ENCODE measurements at places on chromosomes 13 and 19.

- DNase-seq: no peak
Measured at GRCh38 chr19:33815380-33816340, 19.0 kb downstream of the KCTD15 start.

GRCh38 chr13:113129921-113130750 lies 7.5 kb downstream of the F10 start:
- DNase-seq: no peak

- no peak for DNase-seq
Measured at GRCh38 chr19:58387338-58388174, 487 bp downstream of the RPS5 start.

GRCh38 chr13:67223024-67223423 lies 7.1 kb downstream of the PCDH9 start:
- no peak for DNase-seq

GRCh38 chr19:48568345-48568886 lies 16.4 kb downstream of the SULT2B1 start:
- no peak for DNase-seq

- no peak for DNase-seq
Measured at GRCh38 chr19:30690935-30691818, 319.0 kb downstream of the ZNF536 start.

GRCh38 chr13:29081036-29081435 lies 260.9 kb downstream of the MTUS2 start:
- no peak for DNase-seq

DNA sequence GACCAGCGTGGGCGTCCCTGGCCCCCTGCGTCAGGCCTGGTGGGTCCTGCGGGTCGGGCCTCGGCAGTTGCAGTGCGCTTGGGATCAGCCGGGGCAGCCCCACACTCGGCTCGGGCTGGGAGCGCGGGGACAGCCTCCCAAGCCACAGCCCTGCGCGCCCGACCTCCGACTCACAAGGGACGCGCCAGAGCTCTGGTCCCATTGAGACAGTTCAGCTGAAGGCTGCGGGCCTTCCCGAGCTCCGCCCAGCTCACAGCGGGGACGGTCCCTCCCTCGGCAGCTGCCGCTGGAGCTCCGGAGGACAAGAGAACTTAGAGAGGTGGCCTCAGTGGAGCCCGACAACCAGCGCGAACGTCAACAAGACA lies 45.7 kb upstream of the ZNF730 start:
- no peak for DNase-seq

DNA sequence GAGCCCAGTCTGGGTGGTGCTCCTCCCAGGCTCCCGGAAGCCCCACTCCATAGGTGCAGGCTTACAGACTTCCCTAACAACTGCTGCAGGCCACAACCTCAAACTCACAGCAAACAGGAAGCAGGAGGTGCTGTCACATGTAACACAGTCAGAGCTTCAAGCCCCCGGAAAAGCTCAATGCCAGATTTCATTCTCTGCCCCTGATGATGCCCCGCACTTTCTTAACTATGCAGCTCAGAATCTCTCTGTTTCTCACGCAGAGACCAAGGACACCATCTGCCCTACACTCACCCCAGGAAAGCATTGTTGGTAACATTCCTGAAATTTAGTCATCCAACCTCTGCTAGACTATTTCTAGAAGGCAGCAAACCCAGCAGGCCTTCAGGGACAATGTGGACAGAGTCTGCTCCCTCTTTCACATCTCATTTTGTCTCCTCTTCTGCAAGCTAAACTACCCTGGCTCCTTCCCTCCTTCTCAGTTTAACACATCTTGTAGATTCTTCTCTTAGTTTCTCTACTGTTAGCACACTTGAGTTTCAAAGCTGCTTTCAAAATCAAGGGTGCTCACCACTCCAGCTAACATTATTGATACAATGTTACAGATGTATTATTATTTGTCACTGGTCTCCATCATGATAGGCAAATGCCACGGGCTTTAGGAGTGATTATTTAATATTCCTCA lies 162.5 kb downstream of the KCTD12 start:
- no peak for DNase-seq

GRCh38 chr19:6888967-6889366 lies 1.6 kb downstream of the ADGRE1 start:
- DNase-seq: no peak

- DNase-seq: no peak
Measured at GRCh38 chr19:5918463-5919079, 4.5 kb downstream of the CAPS start.

DNA sequence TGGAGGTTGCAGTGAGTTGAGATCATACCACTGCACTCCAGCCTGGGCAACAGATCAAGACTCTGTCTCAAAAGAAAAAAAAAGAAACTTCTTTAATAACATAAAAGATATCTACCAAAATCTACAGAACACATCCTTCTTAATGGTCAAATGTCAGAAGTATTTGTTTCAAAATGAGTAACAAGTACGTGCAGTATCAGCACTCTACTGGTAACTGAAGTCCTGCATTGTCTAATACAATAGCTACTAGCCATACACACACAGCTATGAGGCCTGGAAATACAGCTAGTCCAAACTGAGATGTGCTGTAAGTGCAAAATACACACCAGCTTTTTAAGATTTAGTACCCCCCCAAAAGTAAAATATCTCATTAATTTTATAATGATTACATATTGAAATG lies 88.1 kb downstream of the TSC22D1 start:
- no peak for DNase-seq

DNA sequence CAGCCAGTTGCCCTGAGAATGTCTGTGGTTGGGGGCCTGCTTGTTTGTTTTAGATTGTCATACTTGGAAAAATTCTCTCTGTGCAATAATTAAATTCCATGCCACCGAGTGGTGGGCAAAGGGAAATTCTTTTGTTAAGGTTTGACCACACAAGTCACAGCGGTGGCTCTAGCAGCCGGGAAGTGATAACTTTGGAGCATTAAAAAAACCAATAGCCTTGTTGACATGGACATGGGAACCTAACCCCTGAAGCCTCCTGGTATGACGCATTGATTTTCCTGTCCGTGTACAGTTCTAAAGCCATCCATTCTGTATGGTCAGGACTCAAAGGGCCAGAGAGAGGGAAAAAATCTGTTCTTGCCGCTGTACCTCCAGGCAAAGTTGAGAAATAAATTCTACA lies 384.9 kb upstream of the ZNF507 start:
- DNase-seq: no peak

- DNase-seq: no peak
Measured at GRCh38 chr19:32861596-32861995, 8.0 kb downstream of the SLC7A9 start.

GRCh38 chr19:37990362-37990761 lies 83.4 kb downstream of the SIPA1L3 start:
- no peak for DNase-seq

GRCh38 chr19:12464769-12465168 lies 19.8 kb downstream of the ZNF709 start:
- no peak for DNase-seq

DNA sequence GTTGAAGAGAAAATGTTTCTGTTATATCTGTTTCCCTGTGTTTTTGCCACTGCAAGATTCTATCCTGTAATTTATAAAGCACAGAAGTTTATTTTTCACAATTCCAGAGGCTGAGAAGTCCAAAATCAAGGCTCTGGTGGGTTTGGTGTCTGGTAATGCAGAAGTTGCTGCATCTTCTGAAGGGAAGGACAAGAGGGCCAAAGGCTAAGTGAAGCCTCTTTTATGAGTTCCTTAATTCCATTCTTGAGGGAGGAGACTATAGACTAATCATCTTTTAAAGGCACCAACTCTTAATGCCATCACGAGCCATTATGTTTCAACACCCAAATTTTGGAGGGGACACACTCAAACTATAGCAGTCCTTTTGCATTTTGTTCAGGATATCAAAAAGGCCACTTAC lies 34.1 kb upstream of the WDFY2 start:
- no peak for DNase-seq

GRCh38 chr19:47503130-47503825 lies 11.6 kb downstream of the NAPA start:
- no peak for DNase-seq

DNA sequence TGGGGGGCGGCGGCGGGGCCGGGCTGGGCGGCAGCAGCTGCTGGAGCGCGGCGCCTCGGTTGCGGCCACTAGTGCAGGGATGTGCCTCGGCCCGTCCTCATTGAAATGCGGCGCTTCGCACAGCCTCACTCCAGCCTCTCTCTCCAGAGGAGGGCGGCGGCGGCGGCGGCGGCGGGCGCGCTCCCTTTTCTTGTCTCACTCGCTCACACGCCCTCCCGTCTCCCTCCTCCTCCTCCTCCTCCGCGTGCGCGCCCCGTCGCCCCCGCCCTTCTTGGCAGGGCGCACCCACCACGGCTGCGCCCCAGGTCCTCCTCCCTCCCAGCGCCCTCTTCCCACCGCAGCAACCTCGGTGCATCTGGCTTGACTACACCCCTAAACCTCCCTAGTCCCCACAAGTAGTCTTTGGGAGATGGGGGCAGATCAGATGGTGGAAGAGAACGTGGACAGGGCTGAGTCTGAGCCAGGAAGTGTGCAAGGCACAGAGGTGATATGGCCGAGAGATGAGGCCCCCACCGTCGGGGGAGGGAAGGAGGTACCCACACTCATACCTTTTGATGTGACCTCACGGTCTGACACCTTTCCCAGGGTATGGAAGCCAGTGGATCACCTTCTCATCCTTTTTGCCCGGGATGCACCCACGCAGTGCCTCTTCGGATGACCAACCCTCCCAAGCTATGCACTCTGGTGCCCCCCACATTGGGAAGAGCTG lies at the start of gene DCLK1:
DCLK1 (minus strand) TSS at position 161 of the 709 bp plus-strand sequence.
- DNase-seq: no peak

- no peak for DNase-seq
Measured at GRCh38 chr19:11576227-11576626, 1.2 kb downstream of the ACP5 start.

- DNase-seq: no peak
Measured at GRCh38 chr19:35063940-35064818, 22.7 kb downstream of the HPN start.

DNA sequence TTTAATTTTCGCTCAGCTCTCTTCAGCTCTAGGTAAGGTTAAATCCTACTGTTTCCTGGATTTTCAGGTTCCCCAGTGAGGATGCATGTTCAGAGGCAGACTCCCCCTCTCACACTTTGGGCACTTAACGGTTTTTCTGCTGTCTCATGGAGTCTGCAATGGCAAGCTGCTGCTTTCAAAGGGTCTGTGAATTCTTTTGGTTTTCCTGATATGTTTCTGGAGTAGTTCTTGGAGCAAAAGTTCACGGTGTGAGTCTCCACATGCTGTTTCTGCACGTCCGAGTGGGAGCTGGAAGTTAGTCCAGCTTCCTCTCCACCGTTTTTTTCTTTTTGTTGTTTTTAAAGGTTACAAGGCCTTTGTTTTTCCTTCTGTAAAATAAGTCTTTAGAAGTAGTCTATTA lies 35.4 kb downstream of the DNAJC15 start:
- DNase-seq: no peak

GRCh38 chr13:33319859-33320258 lies 34.3 kb upstream of the STARD13 start:
- DNase-seq: no peak

GRCh38 chr13:56720841-56721240 lies 419.9 kb upstream of the PRR20A start:
- no peak for DNase-seq

DNA sequence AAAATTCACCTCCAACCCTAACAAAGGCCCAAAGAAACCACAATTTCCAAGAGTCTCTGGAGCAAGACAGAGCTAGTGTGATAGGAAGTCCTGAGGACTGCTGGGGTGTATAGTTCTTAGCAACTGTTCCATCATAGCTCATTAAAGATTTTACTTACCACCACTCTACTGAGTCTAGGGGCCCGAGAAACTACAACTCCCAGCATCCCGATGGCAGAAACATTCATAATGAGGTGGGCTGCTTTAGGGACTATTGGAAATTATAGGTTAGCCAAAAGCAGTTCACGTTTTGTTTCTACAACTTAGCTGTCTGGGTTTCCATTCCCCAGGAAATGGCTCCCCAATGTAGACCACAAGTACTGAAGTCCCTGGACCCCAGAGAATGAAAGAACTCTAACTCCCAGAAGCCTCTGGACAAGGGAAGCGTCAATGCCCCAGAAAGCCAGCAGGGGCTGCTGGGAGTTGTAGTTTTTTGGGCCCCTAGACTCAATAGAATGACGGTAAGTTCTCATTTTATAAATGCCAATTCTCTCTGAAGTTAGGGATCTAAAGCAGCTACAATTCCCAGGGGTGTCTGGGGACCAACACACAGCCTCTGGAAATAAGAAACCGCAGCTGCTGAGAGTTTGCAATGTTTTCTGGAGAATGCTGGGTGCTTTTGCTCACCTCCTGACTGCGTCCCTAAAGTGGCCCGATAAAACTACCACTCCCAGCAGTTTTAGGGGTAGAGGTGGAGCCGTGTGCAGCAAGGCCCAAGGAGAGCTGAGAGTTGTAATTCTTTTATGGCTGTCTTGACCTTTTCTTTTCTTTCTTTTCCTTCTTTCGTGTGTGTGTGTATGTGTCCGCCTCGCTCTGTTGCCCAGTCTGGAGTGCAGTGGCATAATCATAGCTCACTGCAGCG lies 11.1 kb downstream of the FTL start:
- DNase-seq: no peak

- DNase-seq: no peak
Measured at GRCh38 chr13:80590551-80590950, 249.6 kb upstream of the SPRY2 start.

DNA sequence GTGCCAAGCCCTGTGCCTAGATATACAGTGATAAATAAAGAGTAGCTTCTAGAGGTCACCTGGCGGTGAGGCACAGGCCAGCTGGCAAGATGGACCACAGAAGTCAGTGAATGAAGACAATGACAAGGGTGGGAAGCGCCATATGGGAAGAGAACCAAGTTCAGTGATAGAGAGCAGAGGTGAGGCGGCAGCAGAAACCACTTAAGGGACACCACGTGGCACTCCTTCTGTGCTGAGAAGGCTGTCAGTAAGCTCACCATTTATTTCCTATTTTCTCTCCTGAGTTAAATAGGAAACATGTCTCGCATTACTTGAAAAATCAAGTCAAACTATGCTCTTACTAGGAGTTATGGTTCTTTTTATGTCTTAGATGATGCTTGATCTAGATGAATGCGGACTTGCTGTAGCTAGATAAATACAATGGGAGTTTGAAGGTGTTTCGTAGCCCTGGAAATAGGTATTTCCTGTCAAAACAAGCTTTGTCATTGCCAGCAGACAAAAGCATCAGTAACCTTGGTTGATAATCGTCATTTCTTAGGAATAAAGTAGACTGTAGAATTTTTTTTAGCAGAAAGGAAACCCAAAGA lies 17.8 kb downstream of the ALOX5AP start:
- no peak for DNase-seq

GRCh38 chr13:100300708-100301107 lies 211.8 kb downstream of the PCCA start:
- DNase-seq: no peak

- no peak for DNase-seq
Measured at GRCh38 chr19:48216933-48217332, 38.8 kb downstream of the CARD8 start.

DNA sequence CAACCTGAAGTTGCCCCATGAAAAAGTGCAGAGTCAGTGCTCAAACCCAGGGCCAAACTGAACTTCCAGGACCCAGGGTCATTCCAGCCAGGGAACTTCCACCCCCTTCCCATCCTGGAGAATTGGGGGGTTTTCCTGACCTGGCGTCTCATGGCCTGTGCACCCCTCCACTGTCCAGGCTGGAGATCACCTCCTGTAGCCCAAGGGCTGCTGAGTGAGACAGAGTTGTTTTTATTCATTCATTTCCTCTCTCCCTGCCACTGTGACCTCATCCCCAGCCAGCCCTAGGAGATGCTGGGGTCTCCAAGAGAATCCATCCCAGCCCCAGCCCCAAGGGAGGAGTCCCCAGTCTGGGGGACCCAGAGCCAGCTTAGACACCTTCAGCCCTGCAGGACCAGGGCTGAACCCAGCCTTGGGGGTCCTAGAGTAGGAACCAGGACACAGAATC lies 4.2 kb downstream of the FCHO1 start:
- no peak for DNase-seq
